ENCODE measurements at places on chromosomes 16 and 17.

- no peak for DNase-seq
These were observed 22.9 kb downstream of the IKZF3 start for GRCh38 chr17:39841134-39841683.

DNA sequence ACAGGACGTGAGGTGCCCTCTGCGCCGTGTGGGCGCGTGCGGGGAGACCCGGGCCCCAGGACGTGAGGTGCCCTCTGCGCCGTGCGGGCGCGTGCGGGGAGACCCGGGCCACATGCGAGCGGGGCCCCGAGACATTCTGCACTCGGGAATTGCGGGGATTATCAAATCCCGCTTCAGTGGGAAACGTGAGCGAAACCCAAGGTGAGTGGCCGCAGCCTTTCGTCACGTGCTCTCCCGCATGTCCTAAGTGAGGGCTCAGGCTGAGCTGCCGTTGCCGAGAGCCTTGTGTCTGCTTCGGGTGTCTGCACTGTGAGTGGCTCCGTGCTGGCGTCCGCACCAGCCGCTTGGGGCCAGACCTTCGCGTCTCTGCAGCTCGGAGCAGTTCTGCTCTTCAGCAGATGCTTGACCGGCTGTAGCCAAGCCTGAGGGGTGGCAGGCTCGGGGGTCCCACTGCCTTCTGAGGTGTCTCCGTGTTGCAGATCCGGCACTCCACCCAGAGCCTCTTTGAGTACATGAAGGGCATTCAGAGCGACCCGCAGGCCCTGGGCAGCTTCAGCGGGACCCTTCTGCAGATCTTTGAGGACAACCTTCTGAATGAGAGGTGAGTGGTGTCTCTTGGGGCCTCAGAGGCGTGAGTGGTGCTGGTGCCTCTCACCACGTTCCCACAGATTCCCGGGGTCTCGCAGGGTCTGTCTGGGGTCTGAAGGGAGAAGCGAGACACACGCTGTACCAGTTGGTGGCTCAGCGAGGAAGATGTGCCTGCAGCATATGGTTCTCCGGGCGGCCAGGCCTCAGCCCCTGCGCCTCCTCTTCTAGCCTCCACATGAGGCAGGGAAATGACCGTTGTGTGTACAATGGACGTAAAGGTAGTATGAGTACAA is 90.5 kb upstream of the ZNF750 start:
- DNase-seq = no peak

- DNase-seq = no peak
These were observed 9.1 kb downstream of the SLC7A6 start for GRCh38 chr16:68273459-68273858.

- no peak for DNase-seq
These were observed 99.9 kb upstream of the LHX1 start for GRCh38 chr17:36837195-36837938.

DNA sequence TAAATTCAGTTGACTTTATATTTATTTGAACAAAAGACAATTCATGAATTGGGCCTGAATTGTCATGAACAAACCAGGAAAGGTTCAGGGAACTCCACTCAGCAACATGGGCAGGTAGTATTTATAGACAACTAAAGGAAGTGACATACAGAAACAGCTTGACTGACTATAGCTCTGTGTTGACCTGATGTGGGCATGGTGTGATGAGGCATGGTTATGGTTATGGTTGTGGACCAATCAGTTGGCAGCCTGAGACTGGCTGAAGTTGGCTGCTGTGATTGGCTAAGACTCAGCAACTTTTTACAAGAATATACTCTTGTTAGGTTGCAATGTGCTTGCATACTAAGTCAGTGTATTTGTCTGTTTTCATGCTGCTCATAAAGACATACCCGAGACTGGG is 108.4 kb downstream of the HS3ST3B1 start:
- DNase-seq = no peak

DNA sequence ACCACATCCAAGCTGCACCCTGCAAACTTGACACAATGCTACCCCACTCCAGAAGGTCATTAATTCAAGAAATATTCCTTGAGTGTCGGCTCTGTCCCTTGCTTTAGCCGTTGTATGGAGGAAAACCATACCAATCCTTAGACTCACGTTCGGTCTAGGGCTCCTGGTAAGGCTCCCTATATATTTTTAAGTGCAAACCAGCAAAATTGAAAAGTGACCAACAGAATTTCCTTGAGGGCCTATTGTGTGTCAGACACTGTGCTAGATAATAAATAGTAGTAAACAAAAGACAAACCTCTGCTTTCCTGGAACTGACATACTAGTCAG is 390 bp upstream of the BBS2 start:
- DNase-seq = no peak

DNA sequence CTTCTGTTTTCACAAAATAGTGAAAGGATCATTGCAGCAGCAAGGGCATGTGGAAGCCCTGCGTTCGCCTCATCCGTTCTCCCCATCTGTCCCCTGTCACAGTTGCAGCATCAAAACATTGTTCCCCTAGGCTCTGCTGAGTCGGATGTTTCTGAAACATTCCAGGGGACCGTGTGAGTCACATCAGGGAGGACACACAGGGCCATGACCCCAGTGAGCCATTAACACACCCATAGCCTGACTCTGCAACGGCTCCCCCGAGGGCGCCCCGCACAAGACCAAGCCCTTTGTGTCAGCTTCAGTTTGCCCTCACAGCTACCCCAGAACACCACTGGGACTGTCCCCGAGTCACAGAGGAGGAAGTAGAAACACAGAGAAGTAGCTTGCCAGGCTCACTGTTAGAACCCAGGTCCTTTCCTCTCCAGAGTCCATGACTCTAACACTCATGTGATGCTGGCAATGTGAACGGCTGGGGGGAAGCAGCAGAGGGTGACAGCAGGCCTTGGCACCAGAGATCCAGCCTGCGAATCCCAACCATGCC is 63.3 kb upstream of the HSBP1 start:
- peak; percentile 36 for DNase-seq

- DNase-seq = peak; percentile 77
These were observed at the start of gene CDH8 for GRCh38 chr16:62036101-62036801. Gene CDH8 (minus strand): TSS chr16:62036438. CDS start chr16:62021403, 15,035 bp downstream.

DNA sequence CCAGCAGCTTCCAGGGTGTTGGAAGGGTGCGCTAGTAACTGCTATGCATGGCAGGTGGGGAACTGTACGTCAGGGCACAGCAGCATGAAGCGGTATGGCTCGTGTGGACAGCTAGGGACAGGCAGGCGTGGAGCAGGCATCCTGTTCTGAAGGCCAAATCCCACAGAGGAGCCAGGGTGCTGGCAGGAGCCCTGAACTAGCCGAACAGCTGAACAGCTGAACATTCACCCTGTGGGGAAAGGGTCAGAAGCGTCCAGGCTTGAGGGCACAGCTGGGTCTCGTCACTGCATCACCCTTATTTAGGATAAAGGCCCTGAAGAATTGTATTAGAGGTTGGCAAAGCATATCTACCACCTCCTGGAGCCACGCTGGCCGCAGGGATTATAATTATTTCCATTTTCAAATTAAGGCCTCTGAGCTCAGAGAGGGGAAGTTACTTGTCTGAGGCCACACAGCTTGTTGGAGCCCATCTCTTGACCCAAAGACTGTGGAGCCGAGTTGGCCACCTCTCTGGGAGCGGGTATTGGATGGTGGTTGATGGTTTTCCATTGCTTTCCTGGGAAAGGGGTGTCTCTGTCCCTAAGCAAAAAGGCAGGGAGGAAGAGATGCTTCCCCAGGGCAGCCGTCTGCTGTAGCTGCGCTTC is 3.3 kb upstream of the STH start:
- DNase-seq = peak; percentile 33

DNA sequence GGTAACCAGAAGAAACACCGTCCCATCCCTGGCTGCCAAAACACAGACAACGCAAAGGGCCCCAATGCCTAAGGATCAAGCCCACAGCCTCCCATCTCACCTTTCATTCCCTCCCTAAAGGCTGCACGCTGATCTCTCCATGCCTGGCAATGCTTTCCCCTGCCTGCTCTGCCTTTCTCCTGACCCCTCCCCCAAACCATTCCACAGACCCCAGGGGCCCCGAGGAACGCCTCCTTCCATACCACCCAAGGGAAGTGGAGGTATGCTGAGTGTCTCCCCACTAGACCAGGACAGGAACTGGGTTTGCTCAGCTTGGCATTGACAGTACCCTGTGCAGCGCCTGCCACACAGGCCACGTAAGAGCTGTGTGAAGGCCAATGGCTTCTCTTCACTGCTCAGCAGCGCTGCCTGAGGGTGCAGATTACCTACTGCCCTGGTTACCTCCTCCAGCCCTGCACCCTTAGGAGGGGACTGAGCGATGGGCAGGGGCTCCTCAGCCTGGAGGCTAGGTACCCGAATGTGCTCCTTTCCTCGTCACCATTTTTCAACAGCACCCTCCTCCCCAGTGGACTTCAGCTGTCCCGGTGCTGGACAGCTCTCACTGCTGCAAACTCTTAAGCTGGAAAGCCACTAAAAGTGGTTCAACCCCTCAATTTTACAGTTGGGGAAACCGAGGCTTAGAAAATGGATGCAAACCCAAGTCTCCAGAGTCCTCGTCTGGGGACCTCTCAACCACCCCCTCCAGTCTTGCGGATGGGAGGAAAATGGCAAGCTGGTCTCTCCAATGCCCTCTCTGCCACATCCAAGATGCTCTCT is 45.0 kb downstream of the SRCIN1 start:
- peak; percentile 26 for DNase-seq

- peak; percentile 4 for DNase-seq
These were observed 4.0 kb upstream of the ZC3H18 start for GRCh38 chr16:88566158-88566557.

GRCh38 chr16:89031715-89032659 is 55.0 kb upstream of the CBFA2T3 start:
- no peak for DNase-seq

DNA sequence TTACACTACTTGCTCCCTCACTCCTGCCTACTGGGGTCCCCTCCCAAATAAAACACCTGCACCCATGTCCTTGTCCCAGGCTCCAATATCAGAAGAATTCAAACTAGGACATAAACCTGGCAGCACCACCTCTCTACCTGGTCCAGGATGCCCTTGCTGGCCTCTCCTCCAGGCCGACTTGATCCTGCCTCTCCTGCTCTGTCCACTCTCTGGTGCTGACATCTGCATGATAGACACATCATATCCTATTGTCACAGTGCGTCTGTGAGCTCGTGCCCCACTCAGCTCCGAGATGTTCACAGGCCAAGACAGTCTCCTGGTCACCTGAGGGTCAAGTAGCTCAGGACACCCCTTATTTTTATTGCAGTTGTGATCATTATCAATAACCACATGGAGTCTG is 31.5 kb upstream of the GRIN2A start:
- DNase-seq = no peak
